ENCODE measurements at places on chromosomes 5 and 9.

- DNase-seq: no peak
These were observed 49.2 kb downstream of the EBF1 start for GRCh38 chr5:159050316-159051143.

DNA sequence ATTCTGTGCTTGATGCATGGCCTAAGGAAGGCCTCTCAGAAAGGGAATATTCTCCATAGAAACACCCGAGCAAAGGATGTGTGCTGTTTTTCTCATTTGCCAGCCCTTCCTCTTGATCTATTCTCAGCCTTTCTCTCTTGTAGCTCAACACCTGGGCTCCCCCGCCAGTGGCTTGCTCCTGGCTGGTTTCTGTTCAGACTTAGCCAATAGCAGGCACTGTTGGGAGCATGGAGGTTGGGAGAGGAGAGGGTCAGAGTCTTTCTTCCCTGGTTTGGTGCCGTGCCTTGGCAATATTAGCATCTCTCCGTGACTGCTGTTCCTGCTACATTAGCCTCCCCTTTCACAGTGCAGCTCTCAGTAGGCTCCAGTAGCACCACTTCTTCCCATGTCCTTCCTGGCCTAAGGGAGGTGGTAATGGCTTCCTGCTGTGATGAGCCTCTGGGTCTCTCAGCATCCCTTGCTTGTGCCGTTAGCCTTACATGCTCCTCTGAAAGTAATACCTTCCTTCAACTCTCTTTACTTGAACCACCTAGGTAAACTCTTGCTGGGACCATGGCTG, 269.7 kb upstream of the GAS1 start:
- DNase-seq: no peak

- DNase-seq: no peak
These were observed 413.1 kb downstream of the KCTD16 start for GRCh38 chr5:144583541-144584449.

DNA sequence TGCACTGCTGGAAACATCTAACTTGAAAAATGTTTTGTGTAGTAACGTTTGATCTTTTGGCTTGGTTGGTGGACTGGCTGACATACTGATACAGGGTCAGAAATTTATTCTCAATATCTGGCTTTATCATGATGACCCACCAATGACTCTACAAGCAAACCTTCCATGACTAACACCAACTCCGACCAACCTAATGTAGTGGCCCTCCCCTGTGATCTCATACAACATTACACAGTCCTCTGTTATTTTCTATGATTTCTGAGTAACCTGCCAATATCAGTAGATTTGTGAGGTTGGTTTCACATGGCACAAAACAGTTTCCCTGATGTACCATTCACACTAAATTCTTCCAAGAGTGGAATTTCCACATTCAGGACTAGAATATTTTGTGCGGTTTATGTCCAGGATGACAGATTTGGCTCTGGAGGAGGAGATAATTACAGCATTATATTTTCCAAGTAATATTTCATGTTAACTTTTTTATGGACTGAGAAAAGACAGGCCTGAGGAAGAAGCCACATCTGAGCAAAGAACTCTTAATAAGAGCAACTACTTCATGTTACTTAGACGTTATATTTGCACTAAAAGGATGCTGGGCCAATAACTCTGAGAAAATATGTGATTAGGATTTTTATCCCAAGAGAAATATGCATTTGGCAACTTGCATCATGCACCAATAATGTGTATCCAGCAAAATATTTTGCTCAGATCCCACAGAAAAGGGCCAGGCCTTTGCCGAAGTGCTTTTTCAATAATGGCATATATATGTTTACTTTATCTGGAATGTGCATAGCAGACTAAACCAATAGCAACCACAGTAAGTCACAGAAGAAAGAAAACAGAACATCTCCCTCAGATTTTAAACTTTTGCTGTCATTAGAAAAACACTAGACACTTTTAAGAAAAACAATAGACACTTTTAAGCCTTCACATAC, 273.4 kb downstream of the KCNN2 start:
- no peak for DNase-seq

- no peak for DNase-seq
These were observed 12.0 kb upstream of the IRX2 start for GRCh38 chr5:2763533-2763794.

DNA sequence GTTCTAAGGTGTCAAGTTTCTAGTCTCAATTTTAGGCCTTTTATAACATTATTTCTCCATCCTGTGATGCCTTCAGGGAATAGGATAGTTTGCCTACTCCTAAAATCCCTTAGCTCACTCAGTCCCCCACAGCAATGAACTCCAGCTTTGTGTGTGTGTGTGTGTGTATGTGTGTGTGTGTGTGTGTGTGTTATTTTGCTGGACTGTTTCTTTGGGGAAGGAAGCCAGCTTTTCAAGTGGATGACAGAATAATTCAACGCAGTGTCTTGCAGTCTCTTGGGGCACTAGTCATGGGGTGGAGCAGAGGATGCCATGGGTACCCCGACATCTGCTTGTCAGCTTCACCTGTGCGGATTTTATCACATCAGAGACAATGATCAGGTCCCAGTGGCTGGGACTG, 262.8 kb upstream of the DAPK1 start:
- DNase-seq: no peak

Measured in left forelimb (tissue), 1 donor.